ENCODE measurements at places on chromosomes 2 and 18.
A peak's percentile ranks its signal among the peaks of the same experiment; 100 is the strongest.

- DNase-seq, result no peak
Measured at GRCh38 chr2:195337597-195337996, 319.4 kb upstream of the SLC39A10 start.

- no peak for DNase-seq
Measured at GRCh38 chr2:207884127-207884526, 114.4 kb upstream of the FZD5 start.

- peak; percentile 68 for DNase-seq
Measured at GRCh38 chr2:11329776-11330175, 14.7 kb downstream of the ROCK2 start.

DNA sequence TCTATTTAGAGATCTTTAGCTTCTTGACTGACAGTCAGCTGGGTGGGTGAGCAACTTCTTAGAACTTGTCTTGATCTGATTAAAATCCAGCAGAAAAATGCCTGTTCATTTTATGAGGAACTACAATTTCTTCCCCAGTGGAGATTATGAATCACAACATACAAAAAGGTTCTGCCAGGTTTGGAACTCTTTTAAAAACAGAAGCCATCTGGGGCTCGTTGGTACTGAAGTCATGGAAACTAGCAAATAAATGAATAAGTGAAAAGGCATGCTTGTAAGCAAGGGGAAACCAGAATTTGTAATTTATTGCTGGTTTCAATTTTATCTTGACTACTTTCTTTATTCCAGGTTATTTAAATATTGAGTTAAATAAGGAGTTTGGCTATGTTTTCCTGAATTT lies 767.4 kb downstream of the MBD2 start:
- no peak for DNase-seq

- DNase-seq, result peak; percentile 52
Measured at GRCh38 chr2:47029737-47030524, 114.3 kb upstream of the MCFD2 start.

- no peak for DNase-seq
Measured at GRCh38 chr18:72122103-72122502, 422.0 kb downstream of the CBLN2 start.

DNA sequence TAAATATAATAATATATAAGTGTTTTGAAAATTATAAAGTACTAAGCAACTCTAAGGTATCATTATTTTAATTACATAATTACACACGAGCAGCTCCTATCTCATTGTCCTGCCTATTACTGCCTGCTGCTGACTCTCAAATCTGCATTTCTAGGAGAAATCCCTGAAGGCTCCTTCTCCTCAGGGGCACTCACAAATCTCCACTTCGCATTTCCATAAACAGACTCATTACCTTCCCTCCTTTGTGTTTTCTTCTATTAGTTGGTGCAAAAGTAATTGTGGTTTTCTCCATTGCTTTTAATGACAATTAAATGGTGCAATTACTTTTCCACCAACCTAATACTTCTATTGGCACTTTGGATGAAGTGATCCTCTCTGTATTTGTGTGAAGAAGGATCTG lies 135.0 kb upstream of the HNMT start:
- no peak for DNase-seq

GRCh38 chr2:2238726-2239269 lies 92.3 kb downstream of the MYT1L start:
- no peak for DNase-seq

- DNase-seq, result no peak
Measured at GRCh38 chr2:161952783-161953191, 121.2 kb downstream of the DPP4 start.

DNA sequence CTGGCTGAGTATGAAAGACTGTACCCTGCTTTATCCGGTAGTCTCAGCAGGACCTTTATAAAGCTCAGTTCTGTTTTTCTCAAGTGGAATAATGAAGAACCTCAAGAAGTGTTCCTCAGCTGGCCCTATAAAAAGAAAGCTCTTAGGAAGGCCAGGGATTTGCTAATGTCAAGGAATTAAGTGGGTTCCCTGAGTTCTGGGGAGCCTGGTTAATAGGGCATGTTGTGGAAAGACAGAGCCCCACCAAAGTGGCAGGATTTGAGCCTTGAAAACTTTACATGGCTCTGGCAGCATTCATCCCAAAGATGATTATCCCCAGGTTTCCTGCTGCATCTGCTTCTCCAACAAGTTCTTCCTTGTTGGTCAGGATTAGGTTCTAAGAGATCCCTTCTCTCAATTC lies 6.9 kb upstream of the DYSF start:
- DNase-seq, result no peak

DNA sequence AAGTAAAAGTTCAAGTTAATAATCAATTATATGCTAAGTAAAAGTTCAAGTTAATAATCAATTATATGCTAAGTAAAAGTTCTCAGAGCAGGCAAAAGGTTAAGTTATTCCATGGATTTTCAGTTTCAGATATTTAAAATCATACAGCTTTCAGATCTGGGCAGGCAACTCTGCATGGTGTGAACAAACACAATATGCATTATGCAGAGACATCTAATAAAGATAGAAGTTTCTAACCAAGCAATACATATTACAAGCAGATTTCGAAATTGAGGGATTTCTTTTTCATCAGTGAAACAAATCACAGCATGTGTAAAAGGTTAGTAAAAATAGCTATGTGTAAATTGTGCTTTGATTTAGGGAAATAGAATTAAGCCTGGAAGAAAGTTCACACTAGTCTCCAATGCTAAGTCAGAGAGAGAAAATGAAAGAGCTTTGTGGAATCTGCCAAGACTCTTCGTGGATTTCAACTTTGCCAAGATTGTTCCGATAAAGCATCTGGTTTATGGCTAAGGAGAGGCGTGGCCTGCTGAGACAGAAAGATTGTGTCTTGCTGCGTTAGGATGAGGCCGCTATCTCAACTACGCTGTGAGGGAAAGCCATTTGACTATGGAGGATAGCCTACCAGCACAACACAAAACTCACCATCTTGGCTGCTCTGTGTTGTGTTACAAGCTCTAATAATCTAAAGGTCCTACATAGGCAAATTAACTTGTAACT lies 60.1 kb upstream of the SLC16A14 start:
- DNase-seq, result peak; percentile 40

- DNase-seq, result no peak
Measured at GRCh38 chr18:23868136-23868785, 146.3 kb upstream of the TTC39C start.

DNA sequence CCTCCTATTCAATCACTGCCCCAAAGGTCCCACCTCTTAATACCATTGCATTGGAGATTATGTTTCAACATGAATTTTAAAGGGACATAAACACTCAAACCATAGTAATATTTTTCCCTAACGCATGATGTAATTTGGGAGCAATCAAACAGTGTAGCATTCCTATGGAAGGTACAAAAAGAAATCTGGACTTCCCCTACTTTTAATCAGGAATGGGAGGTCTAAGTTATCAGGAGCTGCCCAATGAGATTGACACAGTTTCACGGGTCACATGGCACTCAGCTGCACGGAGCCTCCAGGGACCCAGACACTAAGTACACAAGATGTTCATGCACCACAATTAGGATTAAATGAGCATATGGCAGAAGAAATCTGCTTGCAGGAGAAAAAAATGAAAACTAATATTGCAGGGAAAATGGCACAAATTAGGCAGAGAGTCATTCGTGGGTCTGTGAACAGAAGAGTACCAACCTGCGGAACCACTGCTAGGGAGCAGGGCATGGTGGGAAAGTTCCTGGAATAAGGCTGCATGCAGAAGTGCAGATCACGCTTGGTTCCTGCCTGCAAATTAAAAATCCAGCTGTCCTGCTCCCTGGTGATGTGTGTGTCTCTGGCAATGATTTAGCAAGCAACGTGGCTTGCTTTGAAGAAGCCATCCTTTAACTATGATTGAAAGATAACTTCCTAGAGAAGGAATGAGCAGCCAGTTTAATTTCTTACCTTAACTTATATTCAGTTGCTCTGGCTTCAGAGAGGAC lies 326.6 kb upstream of the ID2 start:
- DNase-seq, result peak; percentile 3

- DNase-seq, result peak; percentile 62
Measured at GRCh38 chr18:59180150-59180845, 39.7 kb upstream of the GRP start.

DNA sequence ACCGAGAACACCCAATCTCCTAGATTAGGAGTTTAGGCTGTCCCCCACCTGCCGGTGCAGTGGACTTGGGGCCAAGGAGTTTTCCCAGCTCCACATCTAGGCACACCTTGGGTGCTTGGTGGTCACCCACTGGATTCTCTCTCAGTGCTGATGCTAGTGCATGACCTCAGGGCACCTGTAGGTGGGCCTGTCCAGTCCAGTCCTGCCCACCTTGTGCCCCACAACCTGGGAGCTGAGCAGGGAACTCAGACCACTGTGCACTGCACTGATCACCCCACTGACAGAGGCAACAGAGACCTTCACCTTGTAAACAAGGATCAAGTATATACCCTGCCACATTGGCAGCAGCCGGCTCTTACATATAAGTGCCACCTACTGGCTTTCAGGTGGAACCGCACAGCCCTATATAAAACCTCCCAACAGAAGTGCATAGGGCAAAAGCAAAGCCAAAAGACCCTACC lies 12.7 kb upstream of the CDH19 start:
- DNase-seq, result no peak

- DNase-seq, result peak; percentile 38
Measured at GRCh38 chr2:71452565-71452964, 796 bp upstream of the DYSF start.

- no peak for DNase-seq
Measured at GRCh38 chr18:76358774-76359173, 136.3 kb downstream of the ZNF516 start.

DNA sequence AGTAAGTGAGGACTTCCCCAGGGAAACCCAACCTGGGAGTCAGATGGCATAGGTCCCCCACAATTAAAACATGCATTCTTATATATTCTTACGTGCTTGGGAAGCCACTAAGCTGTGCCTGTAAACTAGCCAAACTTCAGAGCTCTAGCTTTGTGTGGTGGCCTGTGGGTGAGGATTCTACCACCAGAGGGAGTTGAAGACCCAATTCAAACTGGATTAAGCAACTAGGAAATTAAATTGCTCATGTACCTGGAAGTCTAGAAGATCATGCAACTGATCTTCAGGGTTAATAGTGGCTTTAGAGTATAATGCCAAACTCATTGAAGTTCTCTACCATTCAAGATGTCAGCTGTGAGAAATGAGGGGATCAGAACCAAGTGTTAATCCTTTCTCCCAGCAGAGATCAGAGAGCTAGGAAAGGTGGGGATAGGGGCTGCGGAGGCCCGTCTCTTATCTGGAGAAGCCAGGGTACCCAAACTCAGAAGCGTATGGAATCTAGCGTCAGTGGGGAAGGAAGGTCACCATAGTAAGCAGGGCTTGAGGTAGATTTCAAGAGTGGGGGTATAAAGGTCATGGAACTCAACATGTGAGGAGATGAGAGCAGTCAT lies 53.2 kb upstream of the CCDC85A start:
- DNase-seq, result peak; percentile 31

DNA sequence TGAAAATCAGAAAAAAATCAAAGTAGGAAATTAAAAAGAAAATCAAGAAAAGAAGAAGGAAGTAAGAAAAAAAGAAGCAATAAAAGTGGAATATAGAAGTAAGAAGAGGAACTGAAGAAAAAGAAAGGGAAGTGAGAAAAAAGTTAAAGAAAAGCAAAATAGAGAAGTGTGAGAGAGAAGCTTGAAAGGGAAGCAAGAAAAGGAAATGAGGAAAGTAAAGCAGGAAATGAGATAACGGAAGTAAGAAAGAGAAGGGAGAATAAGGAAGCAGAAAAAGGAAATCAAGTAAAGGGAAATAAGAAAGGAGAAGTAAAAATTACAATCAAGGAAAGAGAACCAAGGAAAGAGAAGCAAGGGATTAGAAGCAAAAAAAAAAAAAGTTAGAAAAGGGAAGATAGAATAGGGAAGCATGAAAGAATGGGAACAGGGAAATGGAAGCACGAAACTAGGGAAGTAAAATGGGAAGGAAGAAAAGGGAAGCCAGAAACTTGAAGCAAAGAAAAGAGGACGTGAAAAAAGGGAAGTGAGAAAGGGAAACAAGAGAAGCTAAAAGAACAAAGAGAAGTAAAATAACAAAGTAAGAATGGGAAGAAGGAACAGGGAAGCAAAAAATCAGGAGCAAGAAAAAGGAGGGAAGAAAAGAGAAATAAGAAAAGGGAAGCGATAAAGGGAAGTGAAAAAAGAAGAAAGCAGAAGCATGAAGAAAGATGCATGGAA lies 243.3 kb upstream of the NCKAP5 start:
- DNase-seq, result no peak

GRCh38 chr2:69847068-69847828 lies 17.8 kb downstream of the GMCL1 start:
- DNase-seq, result no peak

DNA sequence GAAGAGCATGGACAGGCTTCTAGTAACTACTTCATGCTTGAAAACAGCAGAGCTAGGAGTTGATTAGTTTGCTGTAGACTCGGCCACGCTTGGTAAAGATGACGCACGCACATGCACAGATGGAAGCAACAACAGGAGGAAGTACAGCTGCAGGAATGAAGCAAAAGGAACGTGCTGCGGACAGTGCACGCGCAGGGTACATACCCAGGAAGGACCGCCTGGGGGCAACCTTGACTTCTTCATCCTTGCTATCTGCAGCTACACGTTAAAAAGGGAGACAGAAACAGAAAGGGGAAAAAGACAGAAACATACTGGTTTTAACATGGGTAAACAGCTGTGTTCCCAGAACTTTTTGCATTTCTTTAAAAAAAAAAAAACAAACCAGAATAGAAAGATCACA lies 17.7 kb downstream of the SLC66A2 start:
- DNase-seq, result no peak
